ENCODE measurements at places on chromosomes 2 and 18. TPM values are rescaled to one million over a fixed set of nuclear protein-coding genes. Genes with fewer than 3 reads are reported as not detected.

DNA sequence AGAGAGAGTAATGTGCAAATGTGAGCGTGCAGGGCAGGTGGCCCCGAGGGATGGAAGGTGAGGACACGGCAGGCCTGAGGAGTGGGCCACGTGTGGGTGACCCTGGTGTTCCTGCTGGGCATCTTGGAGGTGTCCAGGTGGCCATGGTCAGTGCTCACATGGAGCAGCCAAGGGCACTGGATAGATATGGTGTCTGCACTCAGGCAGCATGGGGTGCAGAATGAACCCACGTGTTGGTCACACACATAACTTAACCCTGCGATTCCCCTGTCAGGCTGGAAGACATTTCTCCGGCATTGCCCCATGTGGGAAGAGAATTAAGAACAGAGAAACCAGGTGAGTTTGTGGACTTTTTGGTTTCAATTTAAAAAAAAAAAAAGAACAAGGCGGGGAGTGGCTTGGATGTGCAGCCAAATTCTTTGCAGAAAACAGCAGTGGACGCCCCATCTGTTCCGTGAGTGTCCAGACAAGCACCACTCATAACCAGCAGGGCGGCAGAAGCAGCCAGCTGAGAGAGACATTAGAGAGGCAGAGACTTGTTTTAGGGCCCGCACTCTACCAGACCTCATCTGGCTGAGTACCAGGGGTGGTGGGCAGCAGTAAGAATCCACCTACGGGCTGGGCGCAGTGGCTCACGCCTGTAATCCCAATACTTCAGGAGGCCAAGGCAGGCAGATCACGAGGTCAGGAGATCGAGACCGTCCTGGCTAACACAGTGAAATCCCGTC, 249.8 kb downstream of the ACKR3 start:
- no peak for DNase-seq

Gene CFAP65
- total RNA-seq: not detected

Gene PCARE
- 0.67 TPM for total RNA-seq

- DNase-seq: no peak
Observed at GRCh38 chr2:108154366-108155061, 85.3 kb upstream of the SULT1C3 start.

DNA sequence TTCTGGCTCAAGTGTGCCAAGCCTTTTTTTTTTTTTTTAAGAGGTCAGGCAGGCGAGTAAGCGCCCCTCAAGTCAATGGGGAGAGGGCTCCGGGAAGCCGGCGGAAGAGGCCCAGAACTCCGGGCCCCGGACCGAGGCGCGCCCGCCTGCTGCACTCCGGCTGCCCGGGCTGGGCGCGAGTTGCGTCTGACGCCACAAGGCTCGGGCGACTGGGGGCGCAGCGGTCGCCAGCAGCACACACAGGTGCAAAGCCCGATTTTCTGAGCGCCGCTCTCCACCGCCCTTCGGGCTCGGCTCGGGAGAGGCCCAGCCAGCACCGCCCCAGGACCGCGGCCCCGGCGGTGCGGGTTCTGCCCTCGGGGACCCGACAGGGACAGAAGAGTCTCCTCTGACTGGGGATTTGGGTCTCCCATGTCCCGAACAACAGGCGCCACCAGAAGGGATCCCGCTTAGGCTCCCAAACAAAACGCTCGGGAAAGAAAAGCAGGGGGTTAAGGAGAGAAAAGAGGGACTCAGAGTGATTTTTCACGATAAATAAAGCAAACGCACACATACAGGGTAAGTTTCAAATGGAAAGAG, 787 bp downstream of the ERBB4 start:
- DNase-seq: peak; percentile 54

- DNase-seq: peak; percentile 43
Observed at GRCh38 chr2:102186791-102187495, at the start of gene IL1RL2. IL1RL2 (plus strand) TSS chr2:102187023; CDS start chr2:102187868, 845 bp downstream.

- DNase-seq: no peak
Observed at GRCh38 chr2:144288438-144288837, 231.5 kb downstream of the ZEB2 start.

Gene DSC3
- not detected for total RNA-seq

Gene TFCP2L1
- 0.19 TPM for total RNA-seq

Gene INHBB
- 8.2 TPM for total RNA-seq

- no peak for DNase-seq
Observed at GRCh38 chr2:48482769-48483168, 47.2 kb upstream of the STON1 start.

GRCh38 chr2:159558479-159558878, 57.9 kb downstream of the BAZ2B start:
- no peak for DNase-seq

Gene RUFY4
- not detected for total RNA-seq

DNA sequence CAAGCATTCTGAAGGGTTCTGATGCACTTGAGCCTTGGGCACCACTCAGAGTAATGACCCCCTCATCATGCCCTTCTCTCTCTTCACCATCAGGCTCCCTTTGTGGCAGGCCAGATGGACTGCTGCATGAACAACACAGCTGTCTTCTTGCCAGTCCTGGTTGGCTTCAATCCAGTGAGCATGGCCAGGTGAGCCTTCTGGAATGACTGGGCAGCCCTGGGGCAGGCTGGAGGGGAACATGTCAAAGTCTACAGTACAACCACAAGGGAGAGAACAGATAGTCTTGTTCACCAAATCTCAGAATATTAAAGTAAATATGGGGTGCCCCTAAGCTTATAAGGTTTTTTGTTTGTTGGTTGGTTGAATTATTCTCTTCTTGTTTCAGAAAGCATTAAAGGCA, 4.4 kb downstream of the GCKR start:
- DNase-seq: no peak

DNA sequence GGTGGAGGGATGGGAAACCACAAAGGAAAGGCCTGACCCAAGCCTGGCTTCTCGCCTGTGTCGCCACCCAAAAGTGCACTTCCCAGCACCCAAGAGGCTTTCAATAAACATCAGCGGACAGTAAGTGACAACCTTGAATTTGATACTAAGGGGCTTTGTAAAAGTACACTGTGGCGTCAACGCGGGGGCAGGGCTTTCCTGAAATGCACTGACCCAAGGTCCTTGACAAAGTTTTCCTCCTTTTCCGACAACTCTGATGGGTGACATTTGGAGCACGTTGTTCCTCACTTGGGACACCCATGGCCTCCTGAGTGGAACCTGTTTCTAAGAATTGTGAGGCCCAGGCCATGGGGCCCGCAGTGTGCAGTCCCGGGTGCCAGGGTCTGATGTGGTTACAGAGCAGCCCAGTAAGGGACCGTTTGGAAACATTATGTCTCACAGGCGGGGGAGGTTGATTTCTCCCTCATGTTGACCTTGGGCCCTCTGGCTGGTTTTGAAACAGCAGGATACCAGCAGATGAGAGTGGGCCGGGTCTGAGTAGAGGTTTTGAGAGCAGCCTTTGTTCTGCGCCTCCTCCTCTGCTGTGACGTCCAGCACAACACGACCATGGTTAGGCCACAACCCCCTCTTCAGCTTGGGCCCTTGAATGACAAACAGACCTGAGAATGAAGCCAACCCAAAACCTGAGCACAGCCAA, 2.8 kb upstream of the ZBTB14 start:
- no peak for DNase-seq

Gene TBR1
- total RNA-seq: not detected

Gene IL1RN
- total RNA-seq: 0.51 TPM

GRCh38 chr2:219878516-219878915, 251.1 kb downstream of the SLC4A3 start:
- DNase-seq: no peak

Gene ACTG2
- total RNA-seq: 1.7 TPM

Gene SYT4
- not detected for total RNA-seq

- DNase-seq: peak; percentile 33
Observed at GRCh38 chr2:128596396-128597120, 277.9 kb upstream of the HS6ST1 start.

- DNase-seq: no peak
Observed at GRCh38 chr2:42754021-42754775, 9.7 kb downstream of the OXER1 start.

- no peak for DNase-seq
Observed at GRCh38 chr2:164803776-164804466, 37.7 kb downstream of the COBLL1 start.

Gene FAM228A
- total RNA-seq: 0.16 TPM

DNA sequence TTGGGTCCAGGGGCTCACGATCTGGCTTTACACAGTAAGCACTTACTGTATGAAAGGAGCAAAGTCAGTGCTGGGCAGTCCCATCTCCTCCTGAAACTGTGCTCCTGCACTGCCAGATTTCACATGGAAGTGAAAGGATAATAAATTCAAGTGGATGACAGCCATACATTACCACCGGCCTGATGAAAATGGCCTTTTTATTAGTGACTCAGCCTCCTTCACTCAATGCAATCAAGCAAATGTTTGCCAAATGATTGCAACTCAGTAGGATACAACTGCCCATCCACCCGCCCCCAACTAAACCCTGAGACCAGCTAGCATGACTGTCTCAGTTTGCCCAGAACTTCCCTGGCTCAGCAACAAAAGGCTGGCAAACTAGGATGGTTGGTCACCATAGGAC, 77.1 kb downstream of the MYO5B start:
- no peak for DNase-seq

- no peak for DNase-seq
Observed at GRCh38 chr2:153105829-153106578, 372.6 kb downstream of the RPRM start.

Gene KIAA2012
- total RNA-seq: not detected

GRCh38 chr2:32423536-32423935, 66.7 kb downstream of the BIRC6 start:
- DNase-seq: no peak

DNA sequence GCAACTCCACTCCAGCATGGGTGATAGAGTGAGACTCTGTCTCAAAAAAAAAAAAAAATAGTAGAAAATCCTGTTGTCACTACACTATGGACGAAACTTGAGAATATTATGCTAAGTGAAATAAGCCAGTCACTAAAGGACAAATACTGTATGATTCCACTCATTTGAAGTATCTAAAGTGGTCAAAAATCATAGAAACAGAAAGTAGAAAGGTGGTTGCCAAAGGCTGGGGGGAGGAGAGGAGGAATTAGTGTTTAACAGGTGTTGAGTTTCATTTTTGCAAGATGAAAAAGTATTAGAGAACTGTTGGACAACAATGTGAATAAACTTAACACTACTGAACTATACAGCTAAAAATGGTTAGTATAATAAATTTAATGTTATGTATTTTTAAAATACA, 18.8 kb upstream of the RMP24 start:
- DNase-seq: no peak

Gene SH3BP4
- 9.0 TPM for total RNA-seq

- DNase-seq: no peak
Observed at GRCh38 chr2:200943527-200944105, 19.8 kb downstream of the ORC2 start.

DNA sequence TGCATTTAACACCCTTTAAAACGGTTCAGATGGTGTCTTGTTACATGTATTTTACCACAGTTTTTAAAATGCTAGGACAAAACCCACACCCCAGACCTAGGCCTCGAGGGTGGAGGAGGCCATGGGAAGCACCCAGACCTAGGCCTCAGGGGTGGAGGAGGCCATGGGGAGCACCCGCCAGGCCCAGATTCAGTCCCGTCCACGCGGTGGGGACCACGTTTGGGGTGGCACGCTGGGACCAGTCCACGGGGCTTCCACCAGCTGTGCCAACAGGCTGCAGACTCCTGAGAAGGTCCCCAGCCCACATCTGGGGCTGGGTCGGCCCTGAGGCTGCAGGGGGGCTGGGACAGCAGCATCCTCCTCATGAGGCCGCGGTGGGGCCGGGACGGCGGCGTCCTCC, 63.4 kb downstream of the SLC66A2 start:
- DNase-seq: no peak

DNA sequence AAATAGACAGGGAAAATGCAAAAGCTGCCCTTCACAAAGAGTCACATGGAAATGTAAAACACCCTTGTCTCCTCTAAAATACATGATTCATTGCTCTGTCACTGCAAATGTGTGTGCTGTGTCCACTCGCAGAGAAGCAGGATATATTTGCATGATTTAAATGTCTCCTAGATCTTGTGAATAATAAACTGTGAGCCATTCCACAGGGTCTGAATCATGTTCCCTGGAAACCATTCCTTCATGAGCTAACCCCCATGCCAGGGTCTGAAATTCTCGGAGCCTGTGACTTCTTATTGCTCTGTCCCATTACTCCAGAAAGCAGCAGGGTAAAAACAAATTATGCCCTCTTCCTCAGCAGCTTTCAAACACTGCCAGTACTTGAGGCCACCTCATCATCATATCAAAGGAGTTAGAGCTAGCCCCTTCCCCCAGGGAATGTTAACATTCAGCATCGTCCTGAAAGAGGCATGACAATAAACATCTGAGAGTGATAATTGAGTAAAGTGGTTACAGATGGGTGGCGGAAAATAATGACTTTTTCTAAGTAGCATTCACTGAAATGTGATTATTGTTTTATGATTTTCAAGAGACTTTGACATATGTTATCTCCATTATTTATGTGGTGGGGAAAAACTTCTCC, 11.7 kb upstream of the CNGA3 start:
- DNase-seq: no peak

- no peak for DNase-seq
Observed at GRCh38 chr2:64325852-64326577, 127.9 kb upstream of the LGALSL start.

DNA sequence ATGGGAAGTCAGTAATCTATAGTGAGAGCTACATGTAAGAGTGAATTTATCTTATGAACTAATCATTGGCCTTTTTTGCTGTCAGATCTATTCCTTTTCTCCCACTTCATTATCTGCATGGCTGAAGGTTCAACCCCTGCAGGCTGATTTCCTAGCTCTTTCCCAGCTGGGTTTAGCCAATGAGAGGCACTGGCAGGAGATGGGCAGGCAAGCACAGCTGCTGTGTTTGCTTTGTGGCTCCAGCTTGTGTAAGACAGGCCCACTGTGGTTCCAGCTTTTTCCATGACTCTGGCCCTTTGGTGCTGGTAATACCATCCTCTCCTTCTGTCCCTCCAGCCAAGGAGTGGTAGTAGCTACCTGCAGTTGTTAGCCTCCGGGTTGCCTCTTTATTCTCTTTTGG, 248.8 kb downstream of the PLCL1 start:
- no peak for DNase-seq

DNA sequence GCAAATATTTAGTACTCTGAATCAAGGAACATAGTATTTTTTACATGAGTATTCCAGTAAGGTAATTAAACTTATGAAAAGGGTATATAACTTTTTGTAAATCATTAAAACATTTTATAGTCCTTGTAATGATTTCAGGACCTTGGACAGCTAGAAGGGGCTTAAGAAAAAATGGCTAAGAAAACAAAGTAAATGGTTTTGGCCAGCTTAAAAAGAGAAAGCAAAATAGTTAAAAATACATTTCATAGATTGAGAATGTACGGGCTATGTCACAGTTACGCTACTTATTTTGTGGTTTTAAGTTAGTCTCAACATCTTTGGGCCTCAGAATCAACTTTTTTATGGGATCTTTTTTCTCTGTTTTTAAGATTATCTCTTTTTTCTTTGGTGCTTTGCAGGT, 26.7 kb downstream of the POLI start:
- DNase-seq: no peak

GRCh38 chr2:174856447-174856846, 92.2 kb upstream of the CHRNA1 start:
- no peak for DNase-seq
